HCT116 (cell line): ENCODE measurements at places on chromosomes 11 and 22. TPM values are rescaled to one million over a fixed set of nuclear protein-coding genes. Genes with fewer than 3 reads are reported as not detected.

GRCh38 chr11:30991376-30991775, 378.2 kb downstream of the DCDC1 start:
- H3K4me3 ChIP-seq, result no peak overlapping the region
- H3K36me3 ChIP-seq, result no peaks in the 10 kb centered on the region
- no peaks in the 10 kb centered on the region for H3K4me1 ChIP-seq
- no peaks in the 10 kb centered on the region for H3K27me3 ChIP-seq

DNA sequence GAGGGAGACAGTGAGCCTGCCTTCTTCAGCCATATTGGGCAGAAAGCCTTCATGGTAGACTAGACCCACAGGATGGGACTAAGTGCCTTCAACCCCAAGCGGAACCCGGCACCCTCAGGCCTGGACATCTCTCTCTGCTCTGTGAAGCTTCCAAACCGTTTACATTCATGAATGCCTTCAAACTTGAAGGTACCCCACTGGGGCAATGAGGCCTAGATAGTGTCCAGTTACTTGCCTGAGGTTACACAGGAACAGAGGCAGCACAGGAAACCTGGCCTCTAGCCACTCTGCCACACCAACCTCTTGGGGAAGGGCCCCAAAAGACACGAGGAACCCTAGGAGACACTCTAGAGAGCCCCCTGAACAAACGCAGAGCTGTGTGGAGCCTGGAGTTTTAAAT, 14.5 kb upstream of the CYP2R1 start:
- H3K4me3 ChIP-seq, result no peak overlapping the region
- no peak for DNase-seq
- no peaks in the 10 kb centered on the region for H3K36me3 ChIP-seq
- no peaks in the 10 kb centered on the region for H3K27me3 ChIP-seq
- no peak overlapping the region for H3K27ac ChIP-seq

ESAM gene
- total RNA-seq, result 6.1 TPM

DNA sequence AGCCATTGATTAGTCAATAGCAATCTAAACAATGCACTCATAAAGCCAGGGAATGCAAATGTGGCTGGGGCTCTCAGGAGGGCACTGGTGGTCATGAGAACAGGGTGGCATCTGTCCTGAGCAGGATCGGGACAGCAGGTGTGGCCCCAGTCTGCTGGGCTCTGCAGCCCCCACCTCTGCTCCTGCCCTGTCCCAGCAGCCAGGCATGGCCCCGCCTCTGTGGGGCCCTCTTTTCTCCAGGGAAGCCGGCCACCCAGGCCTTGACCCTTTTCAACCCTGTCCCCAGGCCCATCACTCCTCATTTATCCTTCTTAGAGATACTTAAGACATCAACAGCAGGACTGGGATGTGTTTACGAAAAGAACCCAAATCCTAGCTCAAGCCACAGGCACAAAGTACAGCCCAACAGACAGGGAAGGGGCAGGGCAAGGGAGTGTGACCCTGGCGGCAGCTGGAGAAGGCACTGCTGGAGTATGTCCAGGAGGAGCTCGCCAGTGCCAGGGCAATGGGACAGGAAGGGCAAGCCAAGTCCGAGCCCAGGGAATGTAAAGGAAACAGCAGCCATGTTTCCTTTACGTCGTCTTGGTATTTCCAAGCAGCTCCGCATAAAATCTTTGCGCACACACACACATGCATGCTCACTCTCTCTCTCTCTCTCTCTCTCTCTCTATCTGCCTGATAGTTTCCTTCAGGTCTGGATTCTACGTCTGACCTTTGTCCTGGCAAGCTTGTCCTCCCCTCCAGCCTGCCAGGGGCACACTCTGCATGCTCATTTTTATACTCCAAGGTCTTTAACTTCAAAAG, 59.9 kb downstream of the DGCR2 start:
- H3K36me3 ChIP-seq, result peaks cover 10% of the 10 kb centered on the region
- no peak overlapping the region for H3K4me3 ChIP-seq
- no peak for DNase-seq
- H3K27ac ChIP-seq, result no peak overlapping the region
- H3K27me3 ChIP-seq, result no peaks in the 10 kb centered on the region

- no peak overlapping the region for H3K4me3 ChIP-seq
- H3K36me3 ChIP-seq, result no peaks in the 10 kb centered on the region; the same call in 1 of the 2 replicates
- H3K27ac ChIP-seq, result no peak overlapping the region
- DNase-seq, result peak; percentile 81
Observed at GRCh38 chr11:74929431-74930363, 19.2 kb downstream of the XRRA1 start.

GRCh38 chr11:112367461-112367860, 106.8 kb upstream of the PLET1 start:
- H3K4me1 ChIP-seq, result no peaks in the 10 kb centered on the region
- H3K27me3 ChIP-seq, result peaks cover 5% of the 10 kb centered on the region; the same call in 1 of the 2 replicates
- H3K27ac ChIP-seq, result no peak overlapping the region
- H3K36me3 ChIP-seq, result no peaks in the 10 kb centered on the region
- no peak overlapping the region for H3K4me3 ChIP-seq

GRCh38 chr11:67302571-67303131, 679 bp upstream of the SSH3 start:
- peaks cover 8% of the 10 kb centered on the region; the same call in 1 of the 2 replicates for H3K36me3 ChIP-seq
- no peak for DNase-seq
- H3K4me1 ChIP-seq, result peaks cover 25% of the 10 kb centered on the region

GRCh38 chr11:116185551-116185950, 587.2 kb downstream of the BUD13 start:
- DNase-seq, result no peak
- H3K27ac ChIP-seq, result no peak overlapping the region
- no peaks in the 10 kb centered on the region for H3K27me3 ChIP-seq
- H3K36me3 ChIP-seq, result no peaks in the 10 kb centered on the region
- no peaks in the 10 kb centered on the region for H3K4me1 ChIP-seq

DNA sequence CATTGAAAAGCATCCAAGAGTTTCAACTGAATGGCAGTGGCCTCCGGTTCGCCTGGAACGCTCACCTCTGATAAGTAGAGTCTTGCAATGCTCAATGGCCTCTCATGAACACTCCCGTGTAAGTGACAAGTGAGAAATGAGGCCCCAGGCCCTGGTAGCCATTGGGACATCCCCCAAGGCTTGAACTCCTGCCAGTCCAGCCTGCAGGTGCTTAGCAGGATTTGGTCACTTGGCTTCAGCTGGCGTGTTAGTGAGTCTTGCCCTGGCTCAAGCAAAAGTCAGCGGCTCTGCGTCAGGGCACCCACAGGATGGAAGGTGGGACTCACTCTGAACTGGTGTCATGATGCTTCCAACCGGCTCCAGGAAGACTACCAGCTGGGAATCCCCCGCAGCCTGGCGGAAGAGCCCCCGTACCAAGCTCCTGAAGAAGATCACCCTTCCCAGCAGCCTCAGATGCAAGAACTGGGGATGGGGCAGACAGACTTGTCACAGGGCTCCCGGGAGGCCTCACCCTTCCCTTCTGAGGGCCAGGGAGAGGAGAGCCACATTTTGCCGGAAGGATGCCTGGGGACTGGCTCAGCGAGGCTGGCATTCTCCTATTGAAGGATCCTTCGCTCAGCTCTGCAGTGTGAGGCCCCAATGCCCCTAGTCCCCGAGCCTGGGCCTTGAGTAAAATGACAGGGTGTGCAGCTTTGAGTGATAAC, 19.3 kb downstream of the MB start:
- no peaks in the 10 kb centered on the region for H3K36me3 ChIP-seq
- H3K4me3 ChIP-seq, result no peak overlapping the region
- H3K27ac ChIP-seq, result no peak overlapping the region
- H3K27me3 ChIP-seq, result no peaks in the 10 kb centered on the region
- DNase-seq, result no peak
- H3K4me1 ChIP-seq, result peaks cover 9% of the 10 kb centered on the region

TMEM121B gene
- 0.57 TPM for total RNA-seq

ANGPTL5 gene
- not detected for total RNA-seq

DNA sequence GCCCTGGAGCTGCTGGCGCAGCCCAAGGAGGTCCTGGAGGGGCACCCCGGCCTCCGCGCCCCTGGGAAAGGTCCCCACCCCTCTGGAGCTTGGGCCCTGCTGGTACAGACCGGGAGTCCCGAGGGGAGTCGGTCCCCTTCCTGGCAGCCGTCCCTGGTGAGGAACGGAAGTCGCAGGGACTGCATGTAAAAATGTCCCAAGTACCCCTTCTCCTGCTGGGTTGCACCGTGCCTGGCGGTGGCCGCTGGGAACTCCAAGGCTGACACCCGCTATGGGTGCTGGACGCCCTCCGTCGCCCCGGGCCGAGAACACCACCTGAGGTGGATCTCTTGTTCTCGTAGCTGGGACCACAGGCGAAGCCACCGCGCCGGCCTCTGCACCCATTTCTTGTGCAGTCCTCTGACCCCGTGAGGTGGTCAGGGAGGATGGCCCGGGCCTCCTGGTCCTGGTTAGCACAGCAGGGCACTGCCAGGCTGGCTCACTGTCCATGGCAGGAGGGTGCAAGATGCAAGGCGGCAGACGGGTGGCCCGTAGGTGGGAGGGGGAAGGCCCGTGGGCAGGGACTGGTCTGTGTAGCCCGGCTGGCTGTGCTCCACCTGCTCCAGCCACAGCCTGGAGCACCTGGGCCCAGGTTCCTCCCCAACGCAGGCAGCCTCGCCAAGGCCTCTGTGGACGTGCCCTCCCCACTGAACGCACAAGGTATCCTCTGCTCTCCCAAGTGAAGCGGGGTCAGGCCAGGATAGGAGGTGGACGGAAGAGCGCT, 165.2 kb downstream of the IGLL1 start:
- no peaks in the 10 kb centered on the region for H3K36me3 ChIP-seq
- H3K27me3 ChIP-seq, result peaks cover 3% of the 10 kb centered on the region; the same call in 1 of the 2 replicates
- H3K27ac ChIP-seq, result no peak overlapping the region
- no peak overlapping the region for H3K4me3 ChIP-seq
- H3K4me1 ChIP-seq, result no peaks in the 10 kb centered on the region
- no peak for DNase-seq

SPON1 gene
- total RNA-seq, result 0.17 TPM

GRCh38 chr11:45266676-45267020, 19.5 kb downstream of the SYT13 start:
- DNase-seq, result no peak
- H3K36me3 ChIP-seq, result no peaks in the 10 kb centered on the region
- peaks cover 8% of the 10 kb centered on the region for H3K4me1 ChIP-seq
- no peak overlapping the region for H3K27ac ChIP-seq
- H3K27me3 ChIP-seq, result no peaks in the 10 kb centered on the region

DNA sequence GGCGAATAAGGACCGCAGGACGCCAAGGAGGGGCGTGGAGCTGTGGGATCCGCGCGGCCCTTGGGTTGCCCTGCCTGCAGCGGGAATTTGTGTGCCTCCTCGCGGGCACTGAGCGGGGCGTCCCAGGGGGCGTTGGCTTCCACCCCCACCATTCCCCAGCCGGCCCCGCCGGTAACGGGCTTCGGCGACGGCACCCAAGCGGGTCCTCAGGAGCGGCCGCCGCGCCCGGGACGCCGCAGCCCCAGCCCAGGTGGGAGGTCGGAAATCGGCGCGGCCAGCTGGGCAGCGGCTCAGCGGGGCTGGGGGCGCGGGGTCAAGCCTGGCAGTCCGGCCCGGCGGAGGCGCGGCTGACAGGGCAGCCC, 320 bp downstream of the CLTCL1 start:
- peak overlapping the region; percentile 62 for H3K4me3 ChIP-seq
- H3K36me3 ChIP-seq, result no peaks in the 10 kb centered on the region
- peak overlapping the region; percentile 63; the same call in 1 of the 2 replicates for H3K27ac ChIP-seq
- peaks cover 9% of the 10 kb centered on the region for H3K4me1 ChIP-seq

DNA sequence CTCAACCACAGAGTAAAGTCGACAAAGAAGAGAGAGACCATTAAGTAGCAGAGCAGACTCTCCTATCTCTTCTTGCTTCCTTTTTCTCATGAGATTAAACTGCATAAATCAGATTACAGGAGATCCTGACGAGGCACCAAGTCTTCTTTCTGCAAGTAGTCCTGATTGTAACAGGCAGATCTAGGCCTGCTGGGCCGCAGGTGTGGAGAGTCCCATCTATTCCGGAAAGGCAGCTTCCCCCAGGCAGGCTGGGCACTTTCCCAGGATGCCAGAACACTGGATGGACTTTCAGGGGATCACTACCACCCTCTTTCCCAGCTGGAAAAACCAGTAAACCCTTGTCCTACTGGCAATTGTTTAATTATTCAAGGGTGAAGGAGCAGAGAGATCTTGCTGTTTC, 173.0 kb upstream of the CADM1 start:
- no peaks in the 10 kb centered on the region for H3K27me3 ChIP-seq
- H3K27ac ChIP-seq, result no peak overlapping the region
- H3K36me3 ChIP-seq, result no peaks in the 10 kb centered on the region
- H3K4me3 ChIP-seq, result no peak overlapping the region
- DNase-seq, result no peak
- no peaks in the 10 kb centered on the region for H3K4me1 ChIP-seq

LARGE1 gene
- 1.5 TPM for total RNA-seq

GRCh38 chr22:47196166-47196849, 433.9 kb downstream of the TBC1D22A start:
- H3K36me3 ChIP-seq, result no peaks in the 10 kb centered on the region
- H3K4me1 ChIP-seq, result peaks cover 5% of the 10 kb centered on the region; the same call in 1 of the 2 replicates
- no peak overlapping the region for H3K27ac ChIP-seq
- H3K4me3 ChIP-seq, result no peak overlapping the region

- no peak overlapping the region for H3K27ac ChIP-seq
- peak overlapping the region; percentile 18 for H3K4me3 ChIP-seq
- no peaks in the 10 kb centered on the region for H3K36me3 ChIP-seq
- H3K4me1 ChIP-seq, result peaks cover 4% of the 10 kb centered on the region; the same call in 1 of the 2 replicates
Observed at GRCh38 chr11:125428486-125429173, 67.4 kb downstream of the FEZ1 start.

GRCh38 chr11:95937358-95937757, 13.5 kb upstream of the MTMR2 start:
- H3K4me3 ChIP-seq, result no peak overlapping the region
- no peak for DNase-seq
- H3K27me3 ChIP-seq, result no peaks in the 10 kb centered on the region
- H3K4me1 ChIP-seq, result no peaks in the 10 kb centered on the region
- no peak overlapping the region for H3K27ac ChIP-seq

DNA sequence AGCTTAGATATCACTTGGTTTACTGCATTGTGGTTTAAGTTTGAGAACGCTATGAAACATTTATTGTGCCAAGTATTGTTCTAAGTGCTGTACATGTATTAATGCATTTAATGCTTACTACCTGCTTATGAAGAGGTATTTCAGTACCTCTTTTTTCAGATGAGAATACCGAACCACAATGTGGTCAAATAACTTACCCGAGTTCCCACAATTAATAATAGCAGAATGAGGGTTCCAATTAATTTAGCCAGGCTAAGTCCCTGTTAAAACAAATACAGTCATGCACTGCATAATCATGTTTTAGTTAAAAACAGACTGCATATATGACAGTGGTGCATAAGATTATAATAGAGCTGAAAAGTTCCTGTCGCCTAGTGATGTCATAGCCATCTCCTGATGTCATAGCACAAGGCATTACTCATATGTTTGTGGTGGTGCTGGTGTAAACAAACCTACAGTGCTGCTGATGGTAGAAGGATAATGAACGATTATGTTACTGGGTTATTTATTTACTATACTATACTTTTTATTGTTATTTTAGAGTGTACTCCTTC, 4.3 kb downstream of the ZC3H12C start:
- peaks cover 17% of the 10 kb centered on the region for H3K4me1 ChIP-seq
- H3K36me3 ChIP-seq, result no peaks in the 10 kb centered on the region
- H3K4me3 ChIP-seq, result no peak overlapping the region
- H3K27ac ChIP-seq, result no peak overlapping the region

GAL gene
- 83.1 TPM for total RNA-seq

GRCh38 chr22:32612834-32613233, 138.2 kb downstream of the FBXO7 start:
- H3K4me1 ChIP-seq, result no peaks in the 10 kb centered on the region
- no peak for DNase-seq
- no peaks in the 10 kb centered on the region for H3K27me3 ChIP-seq
- H3K4me3 ChIP-seq, result no peak overlapping the region
- no peaks in the 10 kb centered on the region for H3K36me3 ChIP-seq
- H3K27ac ChIP-seq, result no peak overlapping the region

- H3K27ac ChIP-seq, result no peak overlapping the region
- no peak overlapping the region for H3K4me3 ChIP-seq
- no peaks in the 10 kb centered on the region for H3K36me3 ChIP-seq
- DNase-seq, result no peak
Observed at GRCh38 chr11:93100211-93100610, 97.6 kb downstream of the SLC36A4 start.
